ENCODE measurements at places on chromosomes 13 and 19.

DNA sequence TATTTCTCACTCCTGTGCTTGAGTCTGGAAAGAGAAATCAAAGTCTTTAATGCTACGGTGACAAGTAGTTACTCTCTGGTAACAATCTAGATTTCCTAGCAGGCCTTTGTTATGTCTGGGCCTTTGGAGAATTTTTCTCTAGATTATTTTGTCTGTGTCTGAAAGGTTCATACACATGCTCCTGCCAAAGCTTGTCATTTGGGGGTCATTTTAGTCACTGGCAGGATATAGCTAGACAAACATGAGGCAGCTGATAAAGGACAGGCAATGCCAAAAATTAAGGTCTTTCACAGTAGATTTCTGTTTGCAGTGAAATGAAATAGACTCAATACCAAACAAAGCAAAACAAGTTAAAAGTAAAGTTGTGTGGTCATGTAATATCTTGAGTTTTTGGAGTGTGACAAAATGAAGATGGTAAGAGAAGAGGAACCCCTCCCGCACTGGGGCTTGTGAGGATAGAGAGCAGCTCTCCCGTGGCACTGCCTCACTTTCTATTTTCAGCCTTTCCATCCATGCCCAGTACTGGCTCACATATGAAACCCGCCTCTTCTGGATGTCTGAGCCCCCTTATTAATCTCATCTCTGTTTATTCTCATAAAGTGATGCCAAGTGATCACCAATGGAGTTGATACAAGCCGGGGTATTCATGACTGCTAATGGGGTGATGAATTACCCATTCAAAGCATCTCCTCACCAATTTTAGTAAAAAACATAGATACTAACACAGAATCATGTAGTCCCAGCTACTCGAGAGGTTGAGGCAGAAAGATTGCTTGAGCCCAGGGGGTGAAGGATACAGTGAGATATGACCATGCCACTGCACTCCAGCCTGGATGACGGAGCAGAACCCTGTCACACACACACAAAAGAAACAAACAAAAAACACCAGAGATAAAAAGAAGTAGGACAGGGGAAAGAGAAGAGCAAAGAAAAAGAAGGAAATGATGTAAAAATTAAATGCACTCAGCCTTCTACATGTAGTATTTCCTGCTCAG is 389.3 kb downstream of the FGF14 start:
- no peak for DNase-seq

- no peak for DNase-seq
Observed at GRCh38 chr19:29324717-29325116, 111.8 kb upstream of the UQCRFS1 start.

DNA sequence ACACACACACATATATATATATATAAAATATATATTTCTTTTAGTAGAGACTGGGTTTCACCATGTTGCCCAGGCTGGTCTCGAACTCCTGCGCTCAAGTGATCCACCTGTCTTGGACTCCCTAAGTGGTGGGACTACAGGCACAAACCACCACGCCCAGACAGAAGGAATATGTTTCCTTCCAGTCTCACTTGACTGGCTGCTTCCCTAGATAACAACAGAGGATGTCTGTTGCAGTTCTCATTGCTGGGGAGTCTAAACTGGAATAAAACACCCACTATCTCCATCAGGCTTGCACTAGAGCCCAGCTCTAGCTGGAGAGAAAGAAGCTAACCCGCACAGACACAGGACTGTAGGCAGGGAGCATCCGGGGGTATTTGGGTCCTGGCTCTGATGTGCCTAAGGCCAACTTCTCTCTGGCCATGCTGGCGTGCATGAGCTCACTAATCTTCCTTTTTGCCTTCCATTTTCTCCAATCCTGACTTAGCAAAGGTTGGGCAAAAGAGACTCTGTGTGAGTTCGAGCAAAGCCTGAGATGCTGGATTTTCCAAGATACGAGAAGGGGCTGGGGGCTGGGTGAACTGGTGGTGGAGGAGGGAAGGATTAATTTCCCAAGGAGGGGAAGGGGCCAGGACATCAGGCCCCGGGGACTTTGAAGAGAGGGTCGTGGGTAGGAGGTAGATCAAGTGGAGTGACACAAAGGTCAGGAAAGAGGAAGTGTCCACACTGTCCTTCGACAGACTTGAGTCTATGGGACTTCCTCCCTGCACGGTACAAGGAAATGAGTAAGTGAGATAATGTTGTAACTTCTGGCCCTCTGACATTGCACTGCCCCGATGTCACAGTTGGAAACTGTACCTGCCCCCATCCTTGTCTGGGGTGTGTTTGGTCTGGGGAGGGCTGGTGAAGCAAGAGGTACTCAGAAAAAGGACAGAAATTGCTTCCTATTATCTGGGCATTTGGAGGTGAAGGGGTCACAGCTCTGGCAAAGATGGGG is 22.5 kb upstream of the ALOX5AP start:
- DNase-seq, result no peak

- DNase-seq, result no peak
Observed at GRCh38 chr19:47896773-47897172, 10.7 kb upstream of the SULT2A1 start.

GRCh38 chr13:26873386-26873698 is 112.8 kb upstream of the GPR12 start:
- DNase-seq, result no peak

DNA sequence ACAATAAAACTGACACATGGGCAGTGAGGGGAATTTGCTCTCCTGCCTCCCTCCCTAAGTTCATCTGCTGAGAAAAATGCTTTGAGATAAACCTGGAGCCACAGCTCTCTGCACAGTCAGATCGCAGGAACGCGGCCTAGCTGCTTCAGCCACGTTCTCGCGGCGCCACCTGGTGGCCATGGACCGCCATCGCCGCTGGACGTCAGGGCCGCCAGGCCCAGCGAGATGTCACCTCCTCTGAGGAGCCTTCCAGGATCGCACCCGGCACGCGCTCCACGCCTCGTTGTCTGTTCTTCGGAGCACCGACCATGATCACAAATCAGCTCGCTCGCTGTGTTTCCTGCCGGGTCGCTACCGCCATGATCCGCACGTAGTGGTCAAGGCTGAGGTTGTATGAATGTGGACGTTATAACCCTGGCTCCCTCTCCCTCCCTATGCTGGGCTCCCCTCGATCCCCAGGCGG is 20.6 kb upstream of the USP29 start:
- DNase-seq, result peak; percentile 79

DNA sequence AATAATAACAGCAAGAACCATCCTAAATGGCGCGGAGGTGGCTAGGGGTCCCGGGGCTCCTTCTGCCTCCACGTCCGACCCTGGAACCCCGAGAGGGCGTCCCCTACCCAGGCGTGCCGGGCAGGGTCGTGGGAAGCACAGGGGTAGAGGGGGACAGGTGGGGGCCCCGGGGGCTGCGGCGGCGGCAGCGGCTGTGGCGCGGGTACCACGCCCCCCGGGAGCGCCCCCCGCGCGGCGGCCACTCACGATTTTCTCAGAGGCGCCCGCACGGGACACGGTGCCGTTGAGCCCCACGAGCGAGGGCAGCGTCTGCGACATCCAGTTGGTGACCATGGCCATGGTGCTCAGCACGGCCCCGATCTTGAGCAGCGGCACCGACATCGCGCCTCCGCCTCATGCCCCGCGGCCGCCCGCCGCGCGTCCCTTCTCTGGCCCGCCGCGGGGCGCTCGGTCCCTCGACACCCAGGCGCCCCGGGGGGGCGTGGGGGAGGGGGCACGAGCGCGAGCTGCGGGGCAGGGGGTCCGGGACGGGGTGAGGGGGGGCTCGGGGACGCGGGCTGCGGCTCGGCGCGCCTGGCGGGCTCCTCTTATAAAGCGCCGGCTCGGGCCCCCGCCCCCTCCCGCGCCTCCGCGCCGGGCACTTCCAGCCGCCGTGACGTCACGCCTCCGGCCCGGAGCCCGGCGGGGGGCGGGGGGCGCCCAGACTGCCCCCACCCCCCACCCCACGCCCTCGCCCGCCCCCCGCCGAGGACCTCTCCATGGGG is 22.9 kb downstream of the OLFM2 start:
- no peak for DNase-seq

GRCh38 chr13:102773441-102774213 is at the start of gene TEX30:
Gene TEX30 (minus strand): TSS chr13:102773786. CDS start chr13:102770026, 3,760 bp downstream.
- peak; percentile 90 for DNase-seq

- no peak for DNase-seq
Observed at GRCh38 chr13:65768545-65768944, 1461.6 kb downstream of the PCDH9 start.

GRCh38 chr19:15629003-15629880 is 11.5 kb upstream of the CYP4F3 start:
- peak; percentile 84 for DNase-seq

GRCh38 chr19:34306824-34307223 is 52.5 kb downstream of the GARRE1 start:
- DNase-seq, result no peak

GRCh38 chr13:19695829-19696228 is 62.4 kb downstream of the MPHOSPH8 start:
- no peak for DNase-seq

GRCh38 chr19:34508540-34508939 is 27.0 kb downstream of the WTIP start:
- no peak for DNase-seq

GRCh38 chr19:50310759-50311465 is 18.3 kb downstream of the KCNC3 start:
- no peak for DNase-seq

DNA sequence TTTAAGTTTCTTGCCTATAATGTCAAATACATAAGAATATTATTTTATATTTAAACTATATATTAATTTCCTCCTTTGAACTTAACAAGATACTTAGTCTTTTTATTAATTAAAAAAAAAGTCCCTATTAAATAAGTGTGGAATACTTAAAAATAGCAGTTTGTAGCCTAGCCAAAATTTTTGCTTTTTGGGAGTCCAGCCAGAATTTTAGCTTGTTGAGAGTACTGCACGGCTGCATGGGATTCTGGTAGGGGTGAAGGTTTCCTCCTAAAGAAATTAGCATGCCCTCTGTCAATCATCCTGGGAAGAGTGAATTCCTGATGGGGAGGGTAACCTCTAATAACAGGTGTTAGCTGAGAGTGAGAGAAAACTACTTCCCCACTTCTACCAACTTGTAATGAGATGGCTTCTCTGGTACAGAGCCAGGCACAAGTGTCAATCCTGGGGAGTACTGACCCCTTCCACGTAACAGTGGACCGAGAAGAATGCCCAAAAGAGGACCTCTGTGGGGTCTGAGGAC is 195.7 kb downstream of the SPRY2 start:
- no peak for DNase-seq

- DNase-seq, result no peak
Observed at GRCh38 chr19:2998642-2999041, 21.3 kb downstream of the TLE6 start.

DNA sequence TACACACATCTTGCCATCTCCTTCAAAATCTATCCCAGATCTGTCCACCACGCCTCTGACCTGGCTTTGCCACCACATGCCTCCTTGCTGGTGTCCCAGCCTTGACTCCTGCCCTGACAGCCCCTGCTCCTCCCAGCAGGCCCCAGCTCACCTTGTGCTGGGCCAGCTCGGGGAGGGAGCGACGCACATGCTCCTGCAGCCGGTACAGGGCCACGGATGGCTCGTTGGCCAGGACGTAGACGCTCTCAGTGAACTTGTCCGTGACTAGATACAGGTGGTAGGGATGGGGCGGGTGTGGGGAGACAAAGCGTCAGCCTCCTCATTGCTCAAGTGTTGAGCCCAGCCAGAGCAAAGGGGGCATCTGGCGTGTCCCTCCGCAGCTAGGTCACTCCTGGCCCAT is 5.2 kb downstream of the BORCS8 start:
- no peak for DNase-seq

- no peak for DNase-seq
Observed at GRCh38 chr13:40420160-40420740, 246.2 kb downstream of the FOXO1 start.

GRCh38 chr19:37333457-37333856 is 37.4 kb upstream of the ZNF527 start:
- DNase-seq, result no peak

- no peak for DNase-seq
Observed at GRCh38 chr13:38952827-38953226, 37.8 kb downstream of the STOML3 start.

- DNase-seq, result no peak
Observed at GRCh38 chr19:28020619-28021258, 1192.2 kb downstream of the UQCRFS1 start.

DNA sequence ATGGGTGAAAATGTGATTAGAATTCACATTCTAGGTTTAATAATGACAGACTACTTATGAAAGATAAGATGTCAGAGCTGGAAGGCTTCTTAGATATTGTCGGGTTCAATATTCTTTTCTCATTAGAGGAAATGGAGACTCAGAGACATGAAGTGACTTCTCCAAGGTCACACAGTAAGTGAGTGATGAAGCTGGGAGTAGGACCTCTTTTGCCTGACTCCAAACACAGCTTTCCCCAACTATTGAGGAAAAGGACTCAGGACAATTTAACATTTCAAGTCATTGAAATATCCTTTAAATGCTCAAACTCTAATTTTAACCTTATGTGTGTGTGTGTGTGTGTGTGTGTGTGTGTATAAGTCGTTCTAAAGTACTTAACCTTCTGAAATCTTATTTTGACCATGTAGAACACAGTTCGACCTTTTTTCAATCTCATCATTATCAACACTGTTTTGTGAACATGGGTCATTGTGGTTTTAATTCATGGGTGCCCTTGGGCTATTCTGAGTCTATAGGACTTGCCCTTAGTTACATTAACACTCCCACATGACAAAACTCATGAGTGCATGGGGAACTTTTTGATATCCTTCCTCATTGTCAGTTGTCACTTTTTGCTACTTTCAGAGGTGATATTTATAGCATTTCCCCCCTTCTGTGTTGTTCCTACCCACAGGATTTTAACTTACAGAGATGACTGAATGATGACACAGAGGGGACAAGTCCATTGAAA is 53.0 kb downstream of the LRCH1 start:
- DNase-seq, result no peak

GRCh38 chr19:49881672-49882394 is 4.3 kb downstream of the TBC1D17 start:
- no peak for DNase-seq
